ENCODE measurements at places on chromosomes 4 and X.

GRCh38 chrX:97638621-97639020, 754.9 kb downstream of the RPA4 start:
- DNase-seq: no peak

DNA sequence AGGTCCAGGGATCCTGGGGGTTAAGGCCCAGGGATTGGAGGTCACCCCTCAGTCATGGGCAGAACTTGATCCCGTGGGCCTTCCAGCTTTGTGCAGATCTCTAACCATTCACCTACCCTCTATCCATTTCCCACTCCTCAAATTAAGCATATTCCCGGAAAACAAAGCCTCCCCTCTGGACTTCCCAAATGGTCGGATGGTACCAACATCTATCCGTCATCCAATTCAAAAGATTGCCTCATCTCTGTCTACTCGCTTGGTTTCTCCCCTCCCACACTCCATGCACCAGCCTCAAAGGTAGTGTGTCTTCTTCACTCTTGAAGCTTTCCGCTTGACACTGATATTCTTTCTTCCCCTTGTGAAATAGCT, 473 bp upstream of the BCLAF3 start:
- DNase-seq: peak; percentile 22

DNA sequence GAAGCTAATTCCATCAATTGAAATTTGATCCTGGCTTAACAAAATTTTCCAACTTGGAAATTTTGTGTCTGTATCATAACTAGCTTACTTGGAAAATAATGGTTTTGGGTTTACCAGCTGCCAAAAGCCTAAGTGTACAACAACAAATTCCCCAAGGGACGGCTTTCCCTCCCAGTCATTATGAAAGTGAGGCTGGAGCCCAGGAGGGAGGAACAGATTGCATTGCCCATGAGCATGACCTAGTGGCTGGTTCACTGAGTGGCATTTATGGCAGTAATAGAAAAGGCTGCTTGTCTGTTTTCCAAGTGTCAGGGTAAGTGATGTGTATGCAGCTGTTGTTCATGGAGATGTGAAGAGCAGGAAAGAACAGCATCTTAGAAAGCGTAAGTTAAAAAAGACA, 70.8 kb upstream of the HHIP start:
- DNase-seq: no peak

GRCh38 chr4:98619180-98619579, 39.2 kb downstream of the TSPAN5 start:
- no peak for DNase-seq

GRCh38 chrX:104392350-104392749, 137.6 kb upstream of the ESX1 start:
- no peak for DNase-seq

DNA sequence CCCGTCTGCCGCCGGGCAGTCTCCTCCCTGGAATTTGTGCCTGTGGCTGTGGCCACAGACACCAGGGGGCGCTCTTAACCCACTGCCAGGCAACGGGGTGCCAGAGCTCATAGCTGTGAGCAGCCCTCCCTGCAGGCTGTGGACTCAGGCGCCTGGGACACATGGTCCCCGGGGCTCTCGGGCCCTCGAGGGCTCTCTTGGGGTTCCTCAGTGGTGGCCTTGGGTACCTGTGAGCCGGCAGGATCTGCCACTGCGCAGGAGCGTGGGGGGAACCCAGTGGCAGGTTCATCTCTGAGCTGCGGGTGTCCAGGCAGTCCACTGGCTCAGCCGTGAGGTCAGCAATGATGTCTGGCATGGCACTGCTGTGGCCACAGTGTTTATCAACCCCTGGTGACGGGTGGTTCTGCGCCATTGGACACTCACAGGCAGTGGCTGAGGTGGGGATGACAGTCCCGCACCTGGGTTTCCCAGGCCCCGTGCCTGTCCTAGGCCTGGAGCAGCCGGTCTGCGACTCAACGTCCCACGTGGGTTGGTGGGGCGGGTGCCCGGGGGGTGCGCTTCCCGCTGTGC, 37.2 kb downstream of the PCGF3 start:
- DNase-seq: peak; percentile 86

DNA sequence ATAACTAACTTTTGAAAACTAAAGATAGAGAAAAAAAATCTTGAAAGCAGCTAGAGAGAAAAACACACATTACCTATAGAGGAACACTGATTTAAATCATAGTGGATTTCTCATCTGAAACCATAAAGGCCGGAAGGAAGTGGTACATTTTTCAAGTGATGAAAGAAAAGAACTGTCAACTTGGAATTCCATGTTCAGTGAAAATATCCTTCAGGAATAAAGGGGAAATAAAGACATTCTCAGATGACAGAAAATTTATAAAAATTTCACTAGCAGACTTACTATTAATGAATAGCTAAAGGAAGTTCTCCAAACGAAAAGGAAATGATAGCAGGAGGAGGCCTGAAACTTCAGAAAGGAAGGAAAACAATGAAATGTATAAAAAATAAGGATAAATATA, 7.6 kb upstream of the JADE3 start:
- DNase-seq: no peak

- no peak for DNase-seq
These were observed 403.7 kb downstream of the IL15 start for GRCh38 chr4:142040043-142040442.

DNA sequence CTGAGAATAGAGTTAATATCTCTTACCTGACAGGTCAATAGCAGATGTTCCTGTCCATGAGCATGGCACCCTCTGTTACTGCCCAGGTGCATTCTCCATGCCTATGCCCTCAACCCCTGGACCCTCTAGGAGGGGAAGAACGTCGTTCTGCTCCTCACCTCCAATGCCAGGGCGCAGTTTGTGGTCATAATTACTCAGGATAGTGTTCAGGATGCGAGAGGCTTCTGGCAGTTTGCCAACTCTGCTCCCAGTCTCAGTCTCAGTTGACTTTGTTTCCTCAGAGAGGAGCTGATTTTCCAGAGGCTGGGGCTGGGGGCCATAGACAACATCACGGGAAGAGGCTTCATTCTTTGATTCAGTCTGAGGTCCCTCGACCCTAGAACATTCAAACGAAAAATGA, 4.4 kb downstream of the GABRE start:
- DNase-seq: no peak

GRCh38 chr4:73653695-73654106, 33.5 kb upstream of the RASSF6 start:
- DNase-seq: no peak

- DNase-seq: peak; percentile 21
These were observed 4.2 kb downstream of the MID1 start for GRCh38 chrX:10615931-10616774.

DNA sequence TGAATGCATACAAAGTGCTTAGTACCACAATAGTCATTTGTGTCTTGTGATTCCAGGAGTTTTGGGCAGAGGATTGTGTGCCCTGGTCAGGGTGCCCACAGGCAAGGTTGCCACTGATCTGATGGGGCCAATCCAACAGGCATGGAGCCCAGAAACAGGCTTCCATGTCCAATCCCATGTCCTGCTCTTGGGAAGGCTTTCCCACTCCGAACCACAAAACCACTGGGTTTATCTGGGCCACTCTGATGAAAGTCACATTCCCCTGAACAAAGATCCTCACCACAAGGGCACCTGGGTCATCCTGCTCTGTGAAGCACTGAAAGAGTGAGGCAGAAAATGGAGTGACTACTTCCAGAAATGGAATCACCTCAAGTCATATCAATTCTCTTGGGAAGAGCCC, 96.9 kb downstream of the MAMLD1 start:
- DNase-seq: no peak

GRCh38 chrX:139692506-139692849, 15.5 kb downstream of the MCF2 start:
- no peak for DNase-seq

GRCh38 chr4:78331965-78332364, 219.6 kb upstream of the ANXA3 start:
- DNase-seq: no peak

- no peak for DNase-seq
These were observed 45.4 kb downstream of the AFF1 start for GRCh38 chr4:86980230-86980629.

- DNase-seq: no peak
These were observed 264.2 kb downstream of the PPP3CA start for GRCh38 chr4:101083131-101083530.

DNA sequence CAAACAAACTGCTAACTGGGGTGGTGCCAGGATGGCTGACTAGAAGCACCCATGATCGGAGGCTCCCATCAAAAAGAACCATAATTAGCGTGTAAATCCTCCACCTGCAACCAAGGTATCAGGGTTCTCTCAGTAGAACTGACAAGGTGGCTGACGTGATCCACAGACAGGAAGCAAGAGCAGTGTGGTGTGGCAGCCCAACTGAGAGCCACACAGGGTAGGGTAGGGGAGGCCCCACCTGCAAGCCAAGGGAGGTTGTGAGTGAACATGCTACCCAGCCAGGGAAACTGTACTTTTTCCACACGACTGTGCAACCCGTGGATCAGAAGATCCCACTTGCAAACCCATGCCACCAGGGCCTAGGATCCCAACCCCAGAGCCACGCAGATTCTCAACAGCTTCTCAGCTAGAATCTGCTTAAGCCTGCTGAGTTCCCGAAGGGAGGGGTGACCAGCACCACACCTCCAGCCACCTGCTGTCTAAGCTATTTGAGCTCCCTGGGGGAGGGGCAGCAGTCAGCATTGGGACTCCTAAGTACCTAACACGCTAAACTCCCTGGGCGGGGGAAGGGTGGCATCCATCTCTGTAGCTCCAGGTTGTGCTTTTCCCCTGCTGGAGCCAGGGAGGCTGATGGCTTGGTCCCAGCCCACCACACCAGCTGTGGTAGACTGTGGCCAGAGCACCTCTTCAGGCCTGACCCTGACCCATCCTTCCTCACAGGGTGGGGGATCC, 425.1 kb downstream of the GPM6A start:
- DNase-seq: no peak

DNA sequence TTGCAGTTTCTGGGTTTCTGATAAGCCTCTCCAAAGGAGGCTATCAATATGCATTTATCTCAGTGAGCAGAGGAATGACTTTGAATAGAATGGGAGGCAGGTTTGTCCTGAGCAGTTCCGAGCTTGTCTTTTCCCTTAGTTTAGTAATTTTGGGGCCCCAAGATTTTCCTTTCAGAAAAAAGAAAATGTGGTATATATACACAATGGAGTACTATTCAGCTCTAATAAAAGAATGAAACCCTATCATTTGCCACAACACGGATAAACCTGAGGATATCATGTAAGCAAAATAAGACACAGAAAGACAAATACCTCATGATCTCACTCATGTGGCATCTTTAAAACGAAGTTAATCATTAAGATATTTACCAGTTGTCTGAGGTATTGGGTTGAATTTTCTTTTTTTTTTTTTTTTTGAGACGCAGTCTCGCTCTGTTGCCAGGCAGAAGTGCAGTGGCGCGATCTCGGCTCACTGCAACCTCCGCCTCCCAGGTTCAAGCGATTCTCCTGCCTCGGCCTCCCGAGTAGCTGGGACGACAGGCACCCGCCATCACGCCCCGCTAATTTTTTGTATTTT, 540 bp downstream of the ZNF721 start:
- DNase-seq: no peak

GRCh38 chr4:85399270-85399669, 75.7 kb upstream of the ARHGAP24 start:
- no peak for DNase-seq

DNA sequence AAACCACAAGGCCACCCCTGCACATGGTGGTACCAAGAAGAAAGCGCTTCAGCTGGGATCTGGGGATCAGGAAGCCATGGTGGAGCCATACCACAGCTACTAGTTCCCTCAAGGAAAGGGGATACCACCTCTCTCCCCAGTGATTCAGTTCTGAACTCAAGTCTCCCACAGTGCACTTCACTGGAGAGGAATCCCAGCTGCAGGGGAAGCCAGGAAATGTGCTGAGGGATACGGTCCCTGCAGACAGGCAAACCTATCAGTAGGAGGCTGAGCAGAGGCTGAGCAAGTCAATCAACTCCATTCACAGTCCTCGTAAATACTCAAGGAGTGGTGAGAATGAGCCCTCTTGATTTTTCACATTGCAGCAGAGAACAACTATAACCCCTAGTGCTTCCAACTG, 11.0 kb downstream of the TMEM192 start:
- DNase-seq: no peak

GRCh38 chr4:54614149-54614548, 43.6 kb upstream of the KIT start:
- no peak for DNase-seq

GRCh38 chr4:174189392-174190015, 94.0 kb downstream of the FBXO8 start:
- no peak for DNase-seq

GRCh38 chr4:128227991-128228571, 59.5 kb downstream of the PGRMC2 start:
- DNase-seq: no peak
